Ureter (tissue), 1 donor: ENCODE measurements at places on chromosomes 4 and X. TPM values are rescaled to one million over a fixed set of nuclear protein-coding genes. Genes with fewer than 3 reads are reported as not detected.
A peak's percentile ranks its signal among the peaks of the same experiment; 100 is the strongest.

The SUPT20HL1 gene
- 0.78 TPM for total RNA-seq

The CXCL10 gene
- total RNA-seq = 0.34 TPM

The SULT1B1 gene
- total RNA-seq = 1.1 TPM

The HEPH gene
- total RNA-seq = 15.7 TPM

The BEX5 gene
- total RNA-seq = 3.7 TPM

The PHKA1 gene
- 9.4 TPM for total RNA-seq

The CRMP1 gene
- total RNA-seq = 1.3 TPM

The RIPPLY1 gene
- not detected for total RNA-seq

The MAGEA9B gene
- total RNA-seq = not detected

The SH3D19 gene
- 41.7 TPM for total RNA-seq

The PPP4R3C gene
- not detected for total RNA-seq

GRCh38 chr4:24000470-24000831 is 110.6 kb upstream of the PPARGC1A start:
- no peak for DNase-seq

GRCh38 chr4:189200353-189200752 is 740.3 kb upstream of the FRG1 start:
- no peak for DNase-seq

DNA sequence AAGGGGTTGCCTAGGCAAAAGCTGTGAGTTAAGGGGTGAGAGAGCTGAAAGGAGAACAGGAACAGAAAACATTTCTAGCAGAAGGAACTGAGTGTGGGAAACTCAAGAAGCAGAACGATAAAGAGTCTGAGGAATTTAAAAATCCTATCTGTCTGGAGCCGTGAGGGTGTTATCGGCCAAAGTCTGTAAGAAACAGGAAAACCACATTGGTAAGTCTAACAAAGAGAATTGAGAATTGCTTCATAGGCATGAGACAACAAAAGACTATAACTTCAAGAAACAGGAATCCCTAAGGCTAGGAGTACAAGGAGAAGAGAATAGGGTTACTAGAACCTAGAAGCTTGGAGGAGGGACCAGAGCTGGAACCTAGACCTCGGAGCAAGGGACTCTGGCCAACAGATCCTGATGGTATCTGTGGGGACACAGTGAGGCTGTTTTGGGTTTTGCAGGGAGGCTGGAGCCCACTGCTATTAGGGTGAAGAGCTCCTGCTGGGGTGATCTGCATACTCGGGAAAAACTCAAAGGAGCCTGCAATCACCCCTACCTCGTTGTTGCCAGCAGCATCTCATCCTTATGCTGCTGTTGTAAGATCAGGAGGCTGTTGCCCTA is 175.6 kb downstream of the FBXO8 start:
- DNase-seq = no peak

GRCh38 chr4:57110640-57111511 is 691 bp upstream of the IGFBP7 start:
- peak; percentile 58 for DNase-seq

- no peak for DNase-seq
Observed at GRCh38 chr4:16194214-16194613, 32.1 kb downstream of the TAPT1 start.

GRCh38 chr4:123412091-123412505 is 15.5 kb downstream of the SPRY1 start:
- no peak for DNase-seq

DNA sequence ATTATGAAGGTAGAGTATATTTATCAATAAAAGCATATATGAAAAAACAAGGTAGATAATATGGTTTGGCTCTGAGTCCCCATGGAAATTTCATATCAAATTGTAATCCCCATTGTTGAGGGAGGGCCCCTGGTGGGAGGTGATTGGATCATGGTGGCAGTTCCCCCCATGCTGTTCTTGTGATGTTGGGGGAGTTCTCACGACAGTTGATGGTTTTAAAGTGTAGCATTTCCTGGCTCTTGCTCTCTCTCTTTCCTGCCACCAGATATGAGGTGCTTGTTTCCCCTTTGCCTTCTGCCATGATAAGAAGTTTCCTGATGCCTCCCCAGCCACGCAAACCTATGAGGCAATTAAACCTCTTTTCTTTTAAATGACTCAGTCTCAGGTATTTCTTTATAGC is 260.4 kb downstream of the PPARGC1A start:
- no peak for DNase-seq

GRCh38 chr4:55378617-55379467 is 16.9 kb upstream of the TMEM165 start:
- DNase-seq = peak; percentile 58

DNA sequence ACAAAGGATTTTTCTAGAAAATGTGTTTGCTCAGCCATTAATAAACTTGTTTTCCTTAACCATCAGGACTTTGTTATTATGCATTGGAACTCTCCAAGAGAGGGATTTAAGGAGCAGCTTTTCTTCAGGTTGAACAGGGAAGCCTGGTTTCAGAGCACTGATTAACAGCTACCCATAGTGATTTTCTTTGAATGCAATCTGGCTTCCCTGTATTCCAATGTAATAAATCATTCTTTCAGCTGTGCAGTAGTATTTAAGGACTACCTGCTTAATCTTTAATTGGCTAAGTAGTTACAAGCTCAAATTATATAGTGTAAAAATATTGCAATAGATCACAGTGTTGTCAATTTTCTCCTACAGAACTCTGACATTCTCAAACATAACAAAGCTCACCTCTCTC is 77.5 kb downstream of the TMEM156 start:
- no peak for DNase-seq

DNA sequence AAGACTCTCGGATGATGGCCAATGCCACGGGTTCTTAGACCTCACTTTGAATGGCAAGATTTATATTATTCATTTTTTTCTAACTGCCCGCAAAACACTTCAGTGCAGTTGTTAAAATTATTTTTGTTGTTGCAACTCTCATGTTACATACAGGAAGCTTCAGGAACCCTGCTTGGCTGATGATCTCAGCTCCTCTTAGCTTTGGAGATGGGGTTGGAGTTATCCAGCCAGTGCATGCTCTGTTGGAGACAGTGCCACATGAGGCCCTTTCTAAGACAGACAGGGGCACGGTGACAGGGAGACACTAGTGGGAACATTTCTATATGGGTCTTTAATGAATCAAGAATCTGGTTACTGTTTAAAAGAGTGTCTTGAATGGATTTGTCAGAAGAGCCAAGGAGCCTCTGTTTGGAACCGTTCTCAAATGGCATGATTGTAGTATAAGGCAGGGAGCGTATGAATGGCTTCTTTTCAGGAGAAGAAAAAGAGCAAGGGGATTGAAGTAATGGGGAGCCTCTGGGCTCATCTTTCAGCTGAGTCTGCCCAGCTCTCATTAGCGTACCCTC is 61.9 kb upstream of the ENPP6 start:
- no peak for DNase-seq
